ENCODE measurements at places on chromosomes 4 and X.

GRCh38 chrX:133542476-133542875, 127.2 kb upstream of the GPC4 start:
- DNase-seq: peak; percentile 39

- DNase-seq: no peak
Measured at GRCh38 chr4:27267339-27267969, 406.8 kb downstream of the STIM2 start.

- no peak for DNase-seq
Measured at GRCh38 chr4:77777135-77777807, 41.9 kb downstream of the CNOT6L start.

DNA sequence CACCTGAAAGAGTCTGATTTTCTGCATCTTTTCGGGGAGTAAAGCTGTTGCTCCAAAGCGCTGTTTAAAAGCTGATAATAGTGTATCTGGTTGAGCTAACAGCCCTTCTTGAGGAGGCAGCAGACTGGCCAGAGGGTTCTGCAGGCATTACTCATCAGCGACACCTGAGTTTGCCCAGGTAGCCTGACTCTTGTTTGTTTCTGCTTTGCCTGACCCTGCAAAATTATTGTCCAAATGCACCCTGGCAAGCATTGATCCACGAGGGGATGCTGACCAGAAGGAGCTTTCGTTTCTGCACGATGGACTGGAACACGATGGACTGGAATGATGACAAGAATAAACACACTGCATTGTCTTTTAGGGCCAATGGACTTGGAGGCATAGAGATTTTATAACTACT, 6.2 kb downstream of the CD99 start:
- no peak for DNase-seq

GRCh38 chr4:114265342-114265741, 285.9 kb upstream of the ARSJ start:
- DNase-seq: no peak

- no peak for DNase-seq
Measured at GRCh38 chrX:17411205-17411604, 36.2 kb downstream of the NHS start.

DNA sequence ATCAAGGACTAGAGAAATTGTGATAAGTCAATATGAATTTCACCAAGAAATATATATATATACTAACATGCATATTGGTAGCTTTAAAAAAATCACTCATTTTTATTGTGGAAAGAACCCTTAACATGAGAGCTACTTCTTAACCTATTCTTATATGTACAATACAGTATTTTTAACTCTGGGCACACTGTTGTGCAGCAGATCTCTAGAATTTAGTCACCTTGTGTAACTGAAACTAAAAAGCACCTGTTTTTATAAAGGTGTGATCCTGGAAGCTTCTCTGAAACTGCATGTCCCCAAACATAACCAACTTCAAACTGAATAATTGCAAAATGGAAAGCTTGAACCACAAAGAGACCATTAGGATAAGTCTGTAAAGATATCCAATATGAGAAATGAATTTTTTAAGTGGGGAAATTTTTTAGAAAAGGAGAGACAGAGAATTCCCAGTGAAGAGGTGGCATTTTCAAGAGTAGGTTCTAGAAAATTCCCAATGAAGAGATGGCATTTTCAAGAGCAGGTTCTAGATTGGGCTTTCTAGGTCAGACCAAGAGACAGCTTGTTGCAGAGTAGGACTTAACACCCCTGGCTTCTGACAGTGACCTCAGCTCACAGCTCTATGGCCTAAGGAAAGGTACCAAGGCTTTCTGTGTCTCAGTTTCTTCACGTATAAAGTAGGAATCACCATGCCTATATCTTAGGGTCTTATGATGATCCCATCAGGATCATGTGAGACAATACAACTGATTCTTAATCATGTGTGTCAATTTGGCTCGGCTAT, 22.0 kb upstream of the PPARGC1A start:
- DNase-seq: no peak

GRCh38 chr4:8574796-8575370, 5.3 kb upstream of the GPR78 start:
- DNase-seq: no peak

GRCh38 chr4:242121-242848, 63.0 kb downstream of the ZNF732 start:
- peak; percentile 16 for DNase-seq

- DNase-seq: no peak
Measured at GRCh38 chr4:832536-832935, 6.6 kb upstream of the CPLX1 start.

DNA sequence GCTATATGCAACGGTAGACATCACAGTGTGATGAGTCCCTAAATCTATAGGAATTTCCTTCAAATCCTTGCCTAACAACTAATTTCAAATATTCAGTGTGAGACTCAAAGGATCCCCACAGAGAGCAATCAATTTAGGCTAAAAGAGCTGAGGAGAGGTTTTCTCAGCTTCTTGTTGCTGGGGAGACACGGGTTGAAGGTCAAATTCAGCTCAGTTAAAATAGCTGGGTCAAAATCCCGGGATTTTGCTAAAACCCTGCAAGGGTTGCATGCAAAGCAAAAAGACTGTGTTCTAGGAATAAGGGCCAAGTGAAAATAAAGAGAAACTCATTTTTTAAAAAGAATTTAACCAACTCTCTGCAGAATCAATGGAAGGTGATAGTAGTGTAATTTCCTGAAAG, 1073.4 kb downstream of the NLGN4X start:
- DNase-seq: no peak

DNA sequence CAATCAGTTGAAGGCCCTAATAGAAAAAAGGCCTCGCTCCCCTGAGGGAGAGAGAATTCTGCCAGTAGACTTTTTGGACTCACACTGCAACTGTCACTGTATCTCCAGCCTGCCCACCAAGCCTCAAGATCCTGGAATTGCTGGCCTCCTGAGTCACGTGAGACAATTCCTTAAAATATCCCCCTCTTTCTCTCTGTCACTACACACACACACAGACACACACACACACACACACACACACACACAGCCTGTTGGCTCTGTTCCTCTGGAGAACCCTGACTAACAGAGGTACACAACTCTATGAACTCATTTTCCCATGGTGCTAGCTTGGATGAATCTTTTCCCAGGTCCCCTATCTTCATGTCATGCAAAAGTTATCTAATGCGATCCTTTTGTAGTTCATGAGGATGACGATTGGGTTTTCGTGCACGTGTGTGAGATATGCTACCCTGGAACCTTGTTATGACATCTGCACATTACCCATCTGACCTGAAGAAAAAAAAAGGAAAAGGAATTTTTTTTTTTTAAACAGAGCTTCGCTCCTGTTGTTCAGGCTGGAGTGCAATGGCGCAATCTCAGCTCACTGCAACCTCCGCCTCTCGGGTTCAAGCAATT, 13.7 kb downstream of the CLRN2 start:
- DNase-seq: no peak

DNA sequence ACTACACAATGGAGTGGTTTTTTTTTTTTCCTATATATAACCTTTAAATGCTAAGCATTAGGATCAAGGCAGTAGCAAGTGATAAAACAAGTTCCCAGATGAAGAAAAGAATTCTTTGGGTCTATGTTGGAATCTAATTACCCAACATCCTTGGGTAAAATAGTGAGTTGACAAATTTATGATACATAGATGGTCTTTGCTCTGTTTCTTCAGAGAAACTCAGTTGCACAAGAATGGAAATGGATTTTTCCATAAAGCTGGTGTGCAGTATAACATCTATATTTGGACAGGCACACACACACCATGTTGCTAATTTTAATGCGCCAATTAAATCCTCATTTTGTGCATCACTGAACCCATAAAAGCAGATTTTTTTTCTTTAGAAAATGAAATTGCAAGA, 137.0 kb upstream of the MED14 start:
- DNase-seq: no peak
